ENCODE measurements at places on chromosomes 16 and 17.

GRCh38 chr16:23365602-23366240 lies 63.6 kb downstream of the SCNN1B start:
- no peak for DNase-seq

DNA sequence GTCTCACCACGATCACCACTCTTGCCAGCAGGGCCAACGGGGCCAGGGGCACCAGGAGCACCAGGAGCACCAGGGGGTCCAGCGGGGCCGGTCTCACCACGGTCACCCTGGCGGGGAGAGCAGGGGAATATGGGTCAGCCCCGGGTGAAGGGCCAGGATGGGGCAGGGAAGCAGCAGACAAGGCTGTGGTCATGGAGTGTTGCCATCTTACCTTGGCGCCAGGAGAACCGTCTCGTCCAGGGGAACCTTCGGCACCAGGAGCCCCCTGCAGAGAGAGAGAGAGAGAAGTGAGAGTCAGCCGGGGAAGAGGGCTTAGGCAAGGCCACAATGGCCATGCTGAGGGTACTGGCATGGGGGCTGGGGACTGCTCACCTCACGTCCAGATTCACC lies 12.9 kb downstream of the COL1A1 start:
- DNase-seq = no peak

DNA sequence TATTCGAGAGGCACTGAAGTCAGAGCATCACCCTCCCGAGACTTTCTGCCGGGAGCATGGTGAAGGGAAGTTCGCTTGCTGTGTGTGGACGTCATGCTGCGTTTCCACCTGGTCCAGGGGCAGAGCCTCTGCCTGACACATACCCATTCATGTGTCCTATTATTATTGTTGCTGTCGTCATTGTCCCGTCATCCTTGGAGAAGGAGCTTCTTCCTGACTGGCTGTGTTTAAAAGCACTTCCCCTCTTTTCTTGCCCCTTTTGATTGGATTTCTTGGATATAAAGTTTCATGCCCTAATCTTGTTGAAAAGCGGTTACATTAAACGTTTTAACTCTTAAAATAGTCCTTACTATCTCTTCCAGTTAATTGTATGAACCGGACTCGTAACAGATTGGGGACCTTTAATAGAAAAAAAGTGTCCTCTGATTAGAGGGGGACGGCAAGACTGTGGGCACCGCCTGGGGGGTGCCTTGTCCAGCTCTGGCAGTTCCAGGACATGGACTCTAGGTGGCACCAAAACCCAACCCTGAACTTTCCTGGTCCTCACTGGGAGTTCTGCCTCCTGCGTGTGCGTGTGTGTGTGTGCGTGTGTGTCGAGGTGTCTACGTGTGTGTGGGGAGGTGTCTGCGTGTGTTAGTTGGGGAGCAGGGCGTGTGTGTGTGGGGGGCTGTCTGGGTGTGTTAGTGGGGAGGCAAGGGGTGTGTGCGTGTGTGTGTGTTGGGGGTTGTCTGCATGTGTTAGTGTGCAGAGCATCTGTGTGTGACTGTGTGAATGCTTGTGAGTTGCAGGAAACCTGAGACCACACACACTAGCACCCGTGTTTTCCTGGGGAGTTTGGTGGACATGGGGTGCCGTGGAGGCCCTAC lies 133.3 kb upstream of the CIBAR2 start:
- peak; percentile 14 for DNase-seq

DNA sequence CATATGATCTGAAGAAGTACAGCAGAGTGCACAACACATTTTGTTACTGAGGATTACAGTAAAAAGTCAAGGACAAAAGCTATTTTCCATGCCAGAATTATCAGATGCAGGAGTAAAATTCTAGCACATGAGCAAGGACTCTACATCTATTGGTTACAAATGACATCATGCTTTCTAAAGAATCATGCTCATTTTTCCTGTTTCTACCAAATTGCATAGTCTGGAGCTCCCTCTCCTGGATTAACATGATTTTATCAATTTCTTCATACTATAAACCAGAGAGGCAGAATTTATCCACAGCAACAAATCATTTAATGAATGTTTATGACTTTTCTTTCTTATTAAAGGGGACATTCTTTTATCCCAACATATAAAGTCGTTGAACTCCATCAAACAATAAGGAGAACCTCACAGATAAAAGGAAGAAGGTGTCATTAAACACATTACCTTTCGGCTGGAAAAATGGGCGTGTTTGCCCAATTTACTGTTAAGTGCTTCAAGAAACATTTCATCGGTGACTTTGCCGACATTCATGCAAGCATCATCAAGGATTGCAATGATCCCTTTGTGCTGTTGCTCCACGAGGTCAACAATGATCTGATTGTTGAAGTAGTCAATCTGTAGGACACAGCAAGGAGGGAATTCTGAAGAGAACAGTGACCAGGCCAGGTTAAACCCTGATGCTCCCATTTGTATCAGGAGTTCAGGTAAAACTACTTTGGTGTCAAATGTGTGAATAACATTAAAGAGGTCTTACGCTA lies 121.7 kb downstream of the MYO1D start:
- no peak for DNase-seq

DNA sequence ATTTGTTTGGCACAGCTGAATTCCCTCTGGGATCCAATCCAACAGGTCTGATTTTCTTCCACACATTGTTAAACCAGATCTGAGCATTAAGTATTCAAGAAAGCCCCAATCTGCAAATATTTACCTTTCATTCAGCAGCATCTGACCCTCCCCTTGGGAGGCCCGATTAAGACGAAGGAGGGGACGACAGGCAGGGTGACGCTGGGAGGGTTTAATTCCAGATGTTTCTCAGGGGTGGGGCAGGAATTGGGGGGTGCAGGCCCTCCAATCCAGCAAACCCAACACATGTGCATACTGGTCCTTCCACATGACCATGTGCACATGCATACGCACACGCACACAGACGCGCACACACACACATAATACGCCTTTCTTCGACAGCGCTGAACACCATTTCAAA lies 240.5 kb downstream of the GSG1L start:
- no peak for DNase-seq

- DNase-seq = no peak
Observed at GRCh38 chr17:79666111-79666510, 55.3 kb upstream of the RBFOX3 start.

- DNase-seq = no peak
Observed at GRCh38 chr17:4386406-4386805, 19.9 kb upstream of the UBE2G1 start.

GRCh38 chr17:50908860-50909764 lies 43.0 kb upstream of the TOB1 start:
- no peak for DNase-seq

- DNase-seq = no peak
Observed at GRCh38 chr17:19299214-19299747, 62.1 kb downstream of the EPN2 start.

DNA sequence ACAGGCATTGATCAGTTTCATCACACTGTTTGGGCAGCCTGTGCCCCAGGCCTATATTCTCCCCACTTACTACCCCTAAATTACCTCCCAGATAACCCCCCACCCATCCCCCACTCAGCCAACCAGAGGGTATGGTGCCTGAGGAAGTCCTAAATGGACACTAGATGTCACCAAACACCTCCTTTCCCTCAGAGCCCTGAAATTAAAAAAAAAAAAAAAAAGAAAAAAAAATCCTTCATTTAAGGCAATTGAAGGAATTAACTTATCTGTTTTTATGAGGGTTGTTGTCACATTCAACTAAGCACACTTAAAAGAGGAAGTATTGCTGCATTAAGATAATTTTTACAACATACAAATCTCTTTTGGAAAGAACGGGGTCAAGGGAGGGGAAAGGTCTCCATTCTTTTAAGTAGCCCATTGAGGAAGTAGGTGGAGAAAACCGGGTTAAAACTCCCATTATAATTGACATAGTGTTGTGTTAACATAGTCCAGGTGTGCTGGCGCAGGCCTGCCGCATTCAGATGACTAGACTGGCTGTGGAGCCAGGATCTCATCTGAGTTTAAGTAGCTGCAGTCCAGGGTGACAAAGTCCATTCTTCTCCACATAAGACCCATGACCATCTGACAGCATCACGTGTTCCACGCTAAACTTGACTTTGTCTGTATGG lies 46.3 kb downstream of the SNX11 start:
- DNase-seq = peak; percentile 5

- DNase-seq = no peak
Observed at GRCh38 chr16:7268182-7268581, 64.5 kb upstream of the RBFOX1 start.

DNA sequence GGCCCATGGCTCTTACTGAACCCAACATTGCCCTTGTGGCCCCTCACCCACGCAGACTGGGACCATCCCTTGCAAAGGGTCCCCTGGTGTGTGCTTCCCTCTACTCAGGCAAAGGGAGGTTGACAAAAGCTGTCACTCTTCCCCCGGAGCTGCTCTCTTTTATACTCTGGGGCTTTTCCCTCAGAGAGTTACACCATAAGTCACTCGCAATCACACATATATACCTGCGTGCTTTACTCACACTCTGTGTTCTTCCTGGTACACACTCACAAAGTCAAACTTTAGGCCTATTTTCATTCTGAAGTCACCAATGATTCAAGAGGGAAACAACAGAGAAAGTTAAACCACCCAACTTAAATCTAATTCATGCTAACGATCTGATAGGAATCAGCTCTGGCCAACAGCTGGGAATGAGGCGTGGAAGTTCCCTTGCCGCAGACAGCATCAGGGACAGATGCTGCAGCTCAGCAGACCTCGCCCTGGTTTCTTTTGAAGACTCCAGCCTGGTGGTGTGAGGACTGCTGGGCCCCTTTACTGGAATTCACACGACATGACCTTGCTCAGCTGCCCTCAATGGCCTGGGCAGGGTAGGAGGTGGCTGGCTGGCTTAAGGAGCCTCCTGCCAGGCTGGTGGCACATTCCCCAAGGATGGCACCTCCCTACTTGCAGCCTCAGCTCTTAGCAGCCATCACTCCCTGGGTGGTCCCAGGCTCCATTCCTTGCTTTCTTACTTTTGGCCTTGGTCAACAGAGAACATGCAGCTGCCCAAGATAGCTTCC lies 27.3 kb downstream of the HIC1 start:
- no peak for DNase-seq

DNA sequence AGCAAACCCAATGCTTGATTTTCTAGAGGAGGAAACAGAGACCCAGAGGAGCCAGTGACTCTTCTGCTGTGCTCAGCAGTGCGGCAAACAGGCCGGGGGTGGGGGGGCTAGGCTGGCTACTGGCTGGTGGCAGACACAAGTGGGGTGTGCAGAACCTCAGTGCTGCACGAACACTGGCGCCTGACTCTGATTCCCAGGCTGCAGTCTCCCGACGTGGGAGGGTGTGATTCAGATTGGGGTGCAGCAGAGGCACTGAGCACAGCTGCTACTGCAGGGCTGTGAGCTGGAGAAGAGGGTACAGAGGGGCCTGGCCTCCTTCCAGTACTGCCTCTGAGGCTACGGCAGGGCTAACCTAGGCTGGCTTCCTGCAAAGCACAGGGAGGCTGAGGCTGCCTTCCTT lies 8.1 kb downstream of the RPL19 start:
- DNase-seq = no peak

DNA sequence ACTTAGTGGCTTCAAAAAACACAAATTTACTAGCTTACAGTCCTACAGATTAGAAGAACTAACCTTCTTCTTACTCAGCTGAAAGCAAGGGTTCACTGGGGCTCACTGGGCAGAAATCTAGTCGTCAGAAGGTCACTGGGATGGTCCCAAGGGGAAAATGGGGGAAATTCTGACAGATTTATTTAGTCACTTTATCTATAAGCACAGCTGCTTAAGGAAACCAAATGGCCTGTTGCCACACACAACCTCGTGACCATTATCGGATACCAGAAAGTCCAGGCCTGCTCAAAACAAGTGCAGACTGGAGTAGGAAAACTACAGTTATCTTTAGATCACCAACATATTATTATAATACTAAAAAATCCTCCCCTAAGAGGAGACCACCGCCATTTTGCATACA lies 374.6 kb upstream of the ASIC2 start:
- DNase-seq = no peak

- peak; percentile 78 for DNase-seq
Observed at GRCh38 chr17:45218895-45219661, 2.6 kb upstream of the FMNL1 start.

DNA sequence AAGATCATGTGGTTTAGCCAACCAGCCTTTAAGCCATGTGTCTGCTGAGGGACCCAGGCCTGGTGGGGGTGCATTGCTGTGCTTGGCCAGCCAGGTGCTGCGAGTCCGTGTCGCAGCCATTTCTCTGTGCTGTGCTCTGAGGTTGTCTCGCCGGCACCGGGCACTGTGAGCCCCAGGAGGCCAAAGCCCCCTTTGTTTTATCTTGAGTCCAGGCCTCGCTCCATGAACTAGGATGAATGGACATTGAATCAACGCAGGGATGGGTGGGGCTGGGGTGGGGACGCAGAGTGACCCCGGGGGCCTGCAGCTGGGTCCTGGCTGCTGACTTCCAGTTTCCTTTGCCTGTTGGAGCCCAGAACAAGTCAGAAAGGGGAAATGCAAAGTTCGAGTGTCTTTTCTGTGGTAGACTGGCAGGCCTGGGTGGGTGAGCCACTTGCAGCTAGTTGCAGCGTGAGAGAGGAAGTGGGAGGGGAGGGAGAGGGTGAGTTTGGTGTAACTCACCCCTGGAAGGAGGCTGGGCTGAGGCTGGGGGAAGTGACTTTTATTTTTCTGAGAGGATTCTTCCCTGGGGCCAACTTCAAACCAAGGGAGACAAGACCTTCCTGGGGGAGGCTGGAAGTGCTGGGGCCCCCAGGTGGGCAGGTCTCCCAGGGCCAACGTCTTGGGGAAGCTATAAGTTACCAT lies 324.7 kb downstream of the SEC14L1 start:
- peak; percentile 70 for DNase-seq

- no peak for DNase-seq
Observed at GRCh38 chr17:72516772-72517399, 396.1 kb downstream of the SOX9 start.

DNA sequence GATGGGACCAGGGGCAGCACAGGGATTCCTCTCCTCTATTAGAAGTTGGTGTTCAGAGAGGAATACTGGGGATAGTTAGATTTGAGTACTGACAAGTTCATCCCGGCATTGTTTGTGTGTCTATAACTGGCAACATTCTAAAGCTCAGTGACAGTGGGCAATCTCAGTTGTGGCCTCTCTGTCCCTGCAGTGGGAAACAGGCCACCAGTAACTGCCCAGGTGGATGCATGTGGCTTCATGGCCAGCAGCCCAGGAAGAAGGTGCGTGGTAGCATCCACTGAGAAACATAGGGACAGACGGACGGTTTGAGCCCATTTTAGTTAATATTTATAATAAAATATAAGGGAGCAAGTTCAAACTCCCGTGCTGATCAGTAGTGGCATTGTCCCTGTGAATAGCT lies 51.5 kb downstream of the B9D1 start:
- no peak for DNase-seq

Measured in stimulated activated CD4-positive, alpha-beta T cell treated with anti-CD3 and anti-CD28 coated beads, TNF-alpha, amount 100 ng/mL, for 24 hours (primary cell).